ENCODE measurements at places on chromosomes 16 and 17. TPM values are rescaled to one million over a fixed set of nuclear protein-coding genes. Genes with fewer than 3 reads are reported as not detected.

- peaks cover 4% of the 10 kb centered on the region for H3K4me1 ChIP-seq
- H3K27me3 ChIP-seq: no peaks in the 10 kb centered on the region
- H3K4me3 ChIP-seq: no peak overlapping the region
Observed at GRCh38 chr17:1159431-1160180, 20.2 kb downstream of the ABR start.

- H3K36me3 ChIP-seq: peaks cover 8% of the 10 kb centered on the region
- DNase-seq: no peak
- no peaks in the 10 kb centered on the region for H3K27me3 ChIP-seq
- H3K4me1 ChIP-seq: peaks cover 16% of the 10 kb centered on the region
- no peak overlapping the region for H3K4me3 ChIP-seq
Observed at GRCh38 chr16:57013902-57014301, 24.5 kb downstream of the NLRC5 start.

- no peak overlapping the region for H3K27ac ChIP-seq
- H3K27me3 ChIP-seq: no peaks in the 10 kb centered on the region
- DNase-seq: no peak
- no peak overlapping the region for H3K4me3 ChIP-seq
- H3K4me1 ChIP-seq: no peaks in the 10 kb centered on the region
Observed at GRCh38 chr17:68961214-68961882, 6.2 kb upstream of the ABCA8 start.

GRCh38 chr17:6072157-6072556 is 2.0 kb downstream of the WSCD1 start:
- H3K4me3 ChIP-seq: no peak overlapping the region
- DNase-seq: no peak
- no peaks in the 10 kb centered on the region for H3K36me3 ChIP-seq
- H3K27me3 ChIP-seq: peaks cover 27% of the 10 kb centered on the region
- H3K27ac ChIP-seq: no peak overlapping the region
- peaks cover 9% of the 10 kb centered on the region for H3K4me1 ChIP-seq

DNA sequence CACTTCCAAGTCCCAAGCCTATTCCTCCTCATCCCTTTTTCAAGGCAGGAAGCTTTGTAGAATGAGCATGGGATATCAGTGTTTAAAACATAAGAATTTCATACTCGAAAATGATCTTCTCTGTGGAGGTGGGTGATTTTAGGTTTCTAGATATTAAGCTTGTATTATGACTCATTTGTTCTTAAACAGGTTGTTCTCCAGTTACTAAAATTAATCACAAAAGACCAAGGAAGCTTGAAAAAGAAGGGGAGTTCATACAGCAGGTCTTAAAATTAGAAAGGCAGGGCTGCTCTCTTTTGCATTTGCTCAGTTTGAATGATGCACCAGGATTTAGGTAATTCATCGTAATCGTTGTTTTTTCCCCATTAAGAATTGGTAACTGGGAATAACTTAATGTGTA is 208.7 kb downstream of the PRKCA start:
- H3K4me1 ChIP-seq: peaks cover 12% of the 10 kb centered on the region
- no peaks in the 10 kb centered on the region for H3K27me3 ChIP-seq
- no peak overlapping the region for H3K27ac ChIP-seq
- no peak overlapping the region for H3K4me3 ChIP-seq
- H3K36me3 ChIP-seq: no peaks in the 10 kb centered on the region

GRCh38 chr17:70717042-70717441 is 547.7 kb downstream of the KCNJ2 start:
- H3K4me3 ChIP-seq: no peak overlapping the region
- DNase-seq: no peak
- H3K27me3 ChIP-seq: no peaks in the 10 kb centered on the region

DNA sequence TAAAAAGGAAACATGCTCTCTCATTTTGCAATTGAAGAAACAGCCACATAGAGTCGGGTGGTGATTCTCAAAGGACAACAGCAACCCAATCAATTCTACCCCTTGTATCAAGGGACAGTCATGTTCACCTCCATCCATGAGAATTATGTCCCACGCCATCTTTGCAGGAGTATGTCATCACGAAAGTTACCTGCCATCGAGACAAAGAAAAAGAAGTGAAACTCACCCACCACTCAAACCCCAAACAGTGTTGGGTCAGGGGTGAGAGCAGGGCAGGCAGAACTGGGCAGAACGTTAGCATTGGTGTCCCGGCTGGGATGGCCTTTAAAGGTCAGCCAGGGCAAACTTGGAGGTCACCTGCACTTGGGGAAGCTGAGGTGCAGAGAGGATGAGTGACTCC is 24.2 kb upstream of the HNF1B start:
- DNase-seq: no peak
- no peak overlapping the region for H3K4me3 ChIP-seq
- no peak overlapping the region for H3K27ac ChIP-seq
- no peaks in the 10 kb centered on the region for H3K27me3 ChIP-seq
- no peaks in the 10 kb centered on the region for H3K36me3 ChIP-seq

DNA sequence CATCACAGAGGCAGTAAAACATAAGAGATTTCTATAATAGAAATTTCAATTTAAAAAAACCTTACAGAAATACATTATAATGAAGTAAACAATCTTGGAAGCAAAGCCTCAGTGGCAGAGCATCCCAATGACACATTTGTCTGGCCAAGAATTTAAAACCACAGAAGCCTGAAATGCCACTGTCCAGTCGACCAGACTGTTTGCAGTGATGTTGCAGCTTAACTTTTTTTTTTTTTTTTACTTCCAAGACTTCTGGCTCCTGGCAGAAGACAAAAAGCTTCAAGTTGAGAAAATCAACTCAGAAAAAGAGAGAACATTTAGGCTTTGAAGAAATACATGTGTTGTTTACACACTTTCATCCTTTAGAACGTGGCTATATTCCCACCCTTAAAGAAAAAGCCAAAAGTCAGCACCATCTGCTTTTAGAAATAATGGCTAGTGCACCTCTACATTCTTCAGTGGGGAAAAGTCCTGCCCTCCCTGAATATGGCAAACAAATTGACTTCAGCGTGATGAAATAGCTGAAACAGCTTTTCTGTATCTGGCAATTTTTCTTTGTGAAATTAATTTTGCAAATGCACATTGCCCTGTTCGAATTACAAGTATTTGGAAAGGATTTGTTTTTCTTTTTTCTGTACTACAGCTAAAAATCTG is 205.5 kb upstream of the MON1B start:
- no peaks in the 10 kb centered on the region for H3K36me3 ChIP-seq
- no peak overlapping the region for H3K4me3 ChIP-seq
- DNase-seq: no peak
- no peak overlapping the region for H3K27ac ChIP-seq
- H3K4me1 ChIP-seq: no peaks in the 10 kb centered on the region

- H3K27me3 ChIP-seq: no peaks in the 10 kb centered on the region
- H3K4me3 ChIP-seq: no peak overlapping the region
- no peaks in the 10 kb centered on the region for H3K36me3 ChIP-seq
Observed at GRCh38 chr16:85123891-85124635, 11.8 kb upstream of the CIBAR2 start.

GRCh38 chr16:50425648-50426047 is 56.9 kb upstream of the BRD7 start:
- H3K4me1 ChIP-seq: no peaks in the 10 kb centered on the region
- DNase-seq: no peak
- H3K27ac ChIP-seq: no peak overlapping the region
- H3K4me3 ChIP-seq: no peak overlapping the region

DNA sequence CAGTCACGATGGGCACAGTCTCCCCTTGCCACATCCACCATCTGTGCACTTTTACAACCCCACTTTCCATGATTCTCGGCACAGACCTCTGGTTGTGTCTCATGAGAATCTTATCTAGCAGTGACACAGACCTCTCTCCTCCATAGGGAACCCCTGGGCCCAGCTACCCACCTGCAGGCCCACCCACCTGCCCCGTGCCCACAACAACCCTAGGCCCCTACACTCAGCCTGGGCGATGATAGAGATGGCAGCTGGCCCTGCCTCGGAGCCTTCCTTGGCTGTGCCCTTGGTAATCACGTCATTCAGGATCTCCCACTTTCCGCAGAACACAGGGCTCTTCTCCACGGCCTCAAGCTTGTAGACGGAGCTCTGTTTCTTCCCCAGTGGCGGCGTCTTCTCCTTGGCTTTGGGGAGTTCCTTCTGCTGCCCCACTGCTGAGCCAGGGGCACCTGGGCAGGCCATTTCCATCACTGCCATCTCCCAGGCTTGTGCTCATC is 26.5 kb downstream of the MAP3K14 start:
- no peak overlapping the region for H3K4me3 ChIP-seq
- DNase-seq: no peak
- H3K4me1 ChIP-seq: peaks cover 77% of the 10 kb centered on the region

- peaks cover 49% of the 10 kb centered on the region for H3K27me3 ChIP-seq
- H3K4me3 ChIP-seq: peak overlapping the region; percentile 47
- H3K36me3 ChIP-seq: no peaks in the 10 kb centered on the region
- no peak overlapping the region for H3K27ac ChIP-seq
- H3K4me1 ChIP-seq: peaks cover 29% of the 10 kb centered on the region
Observed at GRCh38 chr17:7293816-7294613, 424 bp downstream of the YBX2 start.

DNA sequence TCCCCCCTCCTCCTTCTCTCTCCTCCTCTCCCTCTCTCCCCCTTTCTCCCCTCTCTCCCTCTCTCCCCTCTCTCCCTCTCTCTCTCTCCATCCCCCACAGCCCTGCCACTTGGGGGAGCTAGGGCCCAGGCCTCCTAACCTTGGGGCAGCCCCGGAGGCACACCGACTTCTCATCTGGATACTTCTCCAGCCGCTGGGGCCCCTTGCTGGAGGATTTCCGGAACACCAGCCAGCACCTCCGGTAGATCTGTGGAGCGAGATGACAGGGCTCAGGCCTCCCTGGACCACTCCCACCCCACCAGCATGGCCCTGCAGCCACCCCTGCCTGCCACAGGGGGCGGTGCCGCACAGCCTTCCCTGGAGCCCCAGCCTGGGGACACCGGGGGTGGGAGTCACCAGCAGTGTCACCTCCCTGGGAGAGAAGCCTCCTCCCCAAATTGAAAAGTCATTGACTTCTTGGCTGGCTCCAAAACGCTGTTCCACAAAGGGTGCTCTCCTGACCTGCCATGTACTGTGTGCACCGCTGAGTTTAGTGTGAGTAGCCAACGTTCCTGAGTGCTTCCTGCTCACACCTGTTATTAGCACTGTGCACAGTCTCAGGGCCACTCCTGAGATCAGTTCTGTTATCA is 10.5 kb downstream of the DOK4 start:
- no peaks in the 10 kb centered on the region for H3K27me3 ChIP-seq
- H3K4me1 ChIP-seq: peaks cover 63% of the 10 kb centered on the region

Gene HOXB2
- total RNA-seq: 5.6 TPM

Gene KRT15
- total RNA-seq: 9.0 TPM

Gene CCL7
- total RNA-seq: not detected

Gene ABAT
- 12.9 TPM for total RNA-seq

Gene UTP4
- 26.4 TPM for total RNA-seq

All from lower lobe of right lung (tissue), 2 donors.